ENCODE measurements at places on chromosomes 3 and 15.

GRCh38 chr3:24493746-24494617 lies 668 bp downstream of the THRB start:
- DNase-seq: no peak

DNA sequence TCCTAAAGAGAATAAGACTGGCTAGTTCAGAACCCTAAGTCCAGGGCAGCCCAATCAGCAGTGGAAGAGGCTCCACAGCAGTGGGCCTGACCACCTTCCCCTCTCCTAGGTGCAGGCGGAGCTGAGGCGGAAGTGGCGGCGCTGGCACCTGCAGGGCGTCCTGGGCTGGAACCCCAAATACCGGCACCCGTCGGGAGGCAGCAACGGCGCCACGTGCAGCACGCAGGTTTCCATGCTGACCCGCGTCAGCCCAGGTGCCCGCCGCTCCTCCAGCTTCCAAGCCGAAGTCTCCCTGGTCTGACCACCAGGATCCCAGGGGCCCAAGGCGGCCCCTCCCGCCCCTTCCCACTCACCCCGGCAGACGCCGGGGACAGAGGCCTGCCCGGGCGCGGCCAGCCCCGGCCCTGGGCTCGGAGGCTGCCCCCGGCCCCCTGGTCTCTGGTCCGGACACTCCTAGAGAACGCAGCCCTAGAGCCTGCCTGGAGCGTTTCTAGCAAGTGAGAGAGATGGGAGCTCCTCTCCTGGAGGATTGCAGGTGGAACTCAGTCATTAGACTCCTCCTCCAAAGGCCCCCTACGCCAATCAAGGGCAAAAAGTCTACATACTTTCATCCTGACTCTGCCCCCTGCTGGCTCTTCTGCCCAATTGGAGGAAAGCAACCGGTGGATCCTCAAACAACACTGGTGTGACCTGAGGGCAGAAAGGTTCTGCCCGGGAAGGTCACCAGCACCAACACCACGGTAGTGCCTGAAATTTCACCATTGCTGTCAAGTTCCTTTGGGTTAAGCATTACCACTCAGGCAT lies 33.7 kb downstream of the VIPR1 start:
- DNase-seq: no peak

DNA sequence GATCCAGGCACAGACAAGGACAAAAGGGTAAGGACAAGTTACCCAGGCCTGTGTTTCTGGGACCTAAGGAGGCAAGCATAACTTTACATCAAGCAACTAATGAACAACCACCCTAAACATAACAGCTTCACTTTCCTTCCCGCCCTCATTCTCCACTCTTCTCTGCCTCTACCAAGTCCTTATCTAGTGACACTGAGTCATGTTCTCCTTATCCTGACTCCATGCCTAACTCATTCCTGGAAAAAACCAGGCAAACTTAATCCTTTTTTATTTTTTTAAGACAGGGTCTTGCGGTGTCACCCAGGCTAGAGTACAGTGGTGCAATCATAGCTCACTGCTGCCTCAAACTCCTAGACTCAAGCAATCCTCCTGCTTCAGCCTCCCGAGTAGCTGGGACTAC lies 44.5 kb downstream of the TMEM44 start:
- no peak for DNase-seq

GRCh38 chr3:24937228-24937627 lies 442.6 kb upstream of the THRB start:
- DNase-seq: no peak

- DNase-seq: no peak
Measured at GRCh38 chr3:155656466-155656865, 88.4 kb downstream of the PLCH1 start.

- DNase-seq: no peak
Measured at GRCh38 chr3:117439812-117440211, 730.2 kb downstream of the TUSC7 start.

DNA sequence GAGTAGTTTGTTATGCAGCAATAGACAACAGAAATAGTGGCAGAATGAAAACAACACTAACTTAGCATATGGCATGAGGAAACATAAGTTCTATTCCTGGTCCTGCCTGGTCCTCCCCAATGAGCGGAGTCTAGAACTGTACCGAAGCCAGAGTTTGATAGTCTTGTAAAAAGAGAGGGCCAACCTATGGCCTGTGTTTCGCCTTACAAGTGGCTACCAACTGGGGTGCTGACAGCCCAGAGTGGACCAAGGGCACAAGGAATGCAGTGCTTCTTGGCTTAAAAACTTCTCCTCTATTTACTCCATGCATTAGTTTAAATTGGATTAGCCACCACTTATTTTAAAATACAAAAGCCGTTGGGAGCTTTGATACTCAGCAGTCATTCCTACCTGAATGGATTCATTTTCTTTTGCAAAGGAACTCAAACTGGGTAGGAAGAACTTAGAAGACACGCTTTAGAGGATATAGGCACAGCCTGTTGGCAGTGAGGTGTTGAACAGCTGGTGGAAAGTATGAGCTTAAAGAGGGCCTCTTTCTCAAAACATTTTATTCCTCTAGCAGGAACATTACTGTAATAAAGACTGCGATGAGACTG lies 302.9 kb downstream of the PLCL2 start:
- DNase-seq: no peak

GRCh38 chr3:176855901-176856486 lies 341.3 kb downstream of the TBL1XR1 start:
- no peak for DNase-seq

- DNase-seq: no peak
Measured at GRCh38 chr3:109963831-109964230, 626.5 kb upstream of the DPPA4 start.

DNA sequence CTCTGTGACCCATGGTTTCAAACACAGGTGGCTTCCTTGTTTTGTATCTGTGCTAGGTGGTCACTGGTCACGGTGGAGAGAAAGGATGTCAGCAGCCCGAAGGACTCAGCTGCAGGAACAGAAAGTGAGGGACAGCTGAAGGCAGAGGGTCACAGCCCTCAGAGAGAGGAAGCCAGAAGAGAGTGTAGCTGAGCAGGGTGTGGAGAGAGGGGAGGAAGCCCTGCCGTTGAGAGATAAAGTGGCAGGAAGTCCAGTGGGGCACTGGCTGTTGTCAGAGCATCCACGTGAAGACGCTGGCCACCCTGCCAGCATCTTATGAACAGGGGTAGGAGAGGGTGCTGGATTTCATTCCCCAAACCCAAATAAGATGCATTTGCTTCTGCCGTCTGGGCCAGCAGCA lies 36.9 kb downstream of the LIMD1 start:
- DNase-seq: no peak

DNA sequence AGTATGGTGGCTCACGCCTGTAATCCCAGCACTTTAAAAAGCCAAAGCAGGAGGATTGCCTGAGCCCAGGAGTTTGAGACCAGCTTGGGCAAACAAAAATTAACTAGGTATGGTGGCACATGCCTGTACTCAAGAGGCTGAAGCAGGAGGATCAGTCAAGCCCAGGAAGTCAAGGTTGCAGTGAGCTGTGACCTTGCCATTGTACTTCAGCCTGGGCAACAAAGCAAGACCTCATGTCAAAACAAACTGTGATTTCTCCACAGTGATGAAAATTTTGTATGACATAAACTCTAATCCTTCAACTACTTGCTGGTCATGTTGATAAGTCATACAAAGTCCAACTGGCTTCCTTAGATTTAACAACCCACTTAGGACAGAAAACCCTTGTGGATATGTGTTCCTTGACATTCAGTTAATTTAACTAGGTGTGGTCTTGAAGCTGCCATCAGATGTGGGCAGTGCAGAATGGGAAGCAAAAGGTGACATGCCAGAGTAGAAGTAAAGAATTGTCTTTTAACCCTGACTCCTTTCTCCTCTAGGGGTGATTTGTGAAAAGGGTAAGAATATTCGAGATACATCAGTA lies 263.3 kb downstream of the PTPRG start:
- no peak for DNase-seq

- DNase-seq: no peak
Measured at GRCh38 chr3:44899683-44900367, 25.4 kb downstream of the TGM4 start.

DNA sequence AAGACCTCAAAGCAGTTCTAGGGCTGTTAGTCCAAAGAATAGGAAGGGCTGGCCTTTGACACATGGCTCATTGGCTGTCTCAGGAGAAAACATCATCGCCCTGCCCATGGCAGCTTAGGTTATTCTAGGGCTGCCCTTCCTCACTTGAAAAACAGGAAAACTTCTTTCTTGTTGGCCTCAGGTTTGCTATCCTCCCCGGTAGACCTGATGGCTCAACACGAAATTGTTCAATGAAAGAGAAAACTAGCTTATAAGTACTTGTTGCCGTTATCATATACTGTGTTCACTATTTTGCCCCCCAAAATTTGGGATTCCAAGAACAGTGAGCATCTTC lies 602 bp upstream of the SLTM start:
- no peak for DNase-seq

DNA sequence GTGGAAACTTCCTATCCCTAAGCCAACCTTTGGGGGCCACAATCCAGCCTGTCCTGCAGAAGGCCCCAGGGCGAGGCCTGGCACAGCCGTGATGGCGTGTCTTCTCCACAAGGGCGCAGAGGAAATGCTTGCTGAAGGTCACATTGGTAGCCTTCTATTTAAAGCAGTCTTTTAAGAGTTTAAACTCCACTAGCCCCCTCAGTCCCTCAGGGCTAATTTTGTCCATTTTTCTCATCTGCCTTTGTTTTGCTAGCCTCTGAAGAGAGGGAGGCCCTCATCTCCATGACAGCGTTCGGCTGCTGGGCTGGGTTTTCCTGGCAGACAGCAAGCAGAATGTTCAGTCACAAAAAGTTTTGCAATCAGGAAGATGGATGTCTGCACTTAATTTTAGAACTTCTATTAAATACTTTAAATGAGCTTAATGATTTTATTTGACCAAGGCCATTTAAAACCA lies 40.8 kb downstream of the RARB start:
- DNase-seq: no peak

DNA sequence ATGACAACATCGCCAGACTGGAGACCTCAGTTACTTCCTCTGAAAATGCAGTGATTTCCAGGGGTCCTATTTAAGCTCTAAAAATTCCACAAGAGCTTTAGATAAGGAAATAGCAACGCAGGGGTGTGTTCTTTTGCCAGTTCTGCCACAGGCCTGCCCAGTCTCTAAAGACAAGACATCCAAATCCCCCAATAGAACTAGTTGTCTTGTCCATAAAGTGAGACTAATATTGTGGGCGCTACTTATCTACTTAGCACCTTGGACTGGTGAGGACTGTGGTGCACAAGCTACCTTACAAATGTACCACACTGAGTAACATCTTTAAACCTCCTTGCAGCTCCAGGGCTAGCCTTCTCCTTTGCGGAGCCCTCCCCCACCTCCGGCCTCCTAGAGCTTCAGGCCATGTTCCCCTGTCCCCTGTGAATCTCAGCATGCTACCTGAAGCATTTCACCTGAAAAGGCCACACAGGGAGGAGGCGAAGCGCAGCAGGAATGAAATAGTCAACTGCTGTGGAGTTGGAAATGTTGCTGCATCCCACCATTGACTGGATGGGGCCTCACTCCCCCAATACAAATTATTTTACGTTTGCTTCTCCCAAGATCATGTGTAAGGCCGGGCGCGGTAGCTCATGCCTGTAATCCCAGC lies 9.6 kb upstream of the LRRC2 start:
- no peak for DNase-seq

DNA sequence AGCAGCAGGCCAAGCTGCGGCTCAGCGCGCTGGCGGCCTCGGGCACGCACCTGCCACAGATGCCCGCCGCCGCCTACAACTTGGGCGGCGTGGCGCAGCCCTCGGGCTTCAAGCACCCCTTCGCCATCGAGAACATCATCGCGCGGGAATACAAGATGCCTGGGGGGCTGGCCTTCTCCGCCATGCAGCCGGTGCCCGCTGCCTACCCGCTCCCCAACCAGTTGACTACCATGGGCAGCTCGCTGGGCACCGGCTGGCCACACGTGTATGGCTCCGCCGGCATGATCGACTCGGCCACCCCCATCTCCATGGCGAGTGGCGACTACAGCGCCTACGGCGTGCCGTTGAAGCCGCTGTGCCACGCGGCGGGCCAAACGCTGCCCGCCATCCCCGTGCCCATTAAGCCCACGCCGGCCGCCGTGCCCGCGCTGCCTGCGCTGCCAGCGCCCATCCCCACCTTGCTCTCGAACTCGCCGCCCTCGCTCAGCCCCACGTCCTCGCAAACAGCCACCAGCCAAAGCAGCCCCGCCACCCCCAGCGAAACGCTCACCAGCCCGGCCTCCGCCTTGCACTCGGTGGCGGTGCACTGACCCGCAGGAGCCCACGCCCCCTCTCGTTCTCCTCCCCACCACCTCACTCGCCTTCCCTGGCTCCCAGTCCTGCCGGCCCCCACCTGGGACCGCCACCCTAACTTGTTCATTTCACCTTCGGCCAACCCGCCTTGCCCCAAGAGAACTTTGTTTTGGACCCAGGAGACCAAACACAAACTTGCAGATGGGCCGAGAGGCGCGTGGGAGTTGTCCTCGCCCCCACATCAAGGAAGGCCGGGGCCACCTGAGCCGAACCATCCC lies 1.5 kb downstream of the FOXB1 start:
- no peak for DNase-seq

DNA sequence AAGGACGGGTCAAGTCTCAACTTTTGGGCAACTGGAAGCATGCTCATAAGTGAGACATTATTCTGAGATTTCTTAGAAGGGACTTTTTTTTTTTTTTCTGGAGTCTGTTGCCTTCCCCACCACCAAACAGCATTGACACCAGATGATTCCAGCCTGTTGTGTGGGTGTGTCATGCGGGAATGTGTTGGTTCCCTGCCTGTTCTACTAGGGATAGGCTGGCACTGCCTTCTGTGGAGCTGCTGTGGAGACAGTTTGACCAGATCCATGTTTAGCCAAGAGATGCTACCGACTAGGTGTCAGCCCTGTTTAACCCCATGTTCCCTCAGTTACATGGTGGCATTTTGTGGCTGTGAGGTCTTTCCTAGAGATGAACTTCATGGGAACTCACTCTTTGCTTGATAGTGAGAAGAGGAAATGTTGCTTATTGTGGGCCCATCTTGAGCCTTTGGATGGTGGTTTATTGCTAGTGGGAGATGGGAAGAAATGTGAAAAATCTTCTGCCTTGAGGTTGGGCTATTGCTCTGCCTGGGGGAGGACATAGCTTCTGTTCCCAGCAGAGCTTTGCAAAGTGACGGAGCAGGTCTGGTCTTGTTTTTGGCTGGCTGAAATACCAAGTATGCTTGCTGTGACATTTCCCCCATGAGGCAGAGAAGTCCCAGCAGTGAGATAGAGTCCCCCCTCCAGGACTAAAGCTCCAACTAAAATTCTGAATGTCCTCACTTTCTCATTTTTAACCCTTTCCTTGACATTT lies 31.3 kb downstream of the TRAK1 start:
- no peak for DNase-seq

DNA sequence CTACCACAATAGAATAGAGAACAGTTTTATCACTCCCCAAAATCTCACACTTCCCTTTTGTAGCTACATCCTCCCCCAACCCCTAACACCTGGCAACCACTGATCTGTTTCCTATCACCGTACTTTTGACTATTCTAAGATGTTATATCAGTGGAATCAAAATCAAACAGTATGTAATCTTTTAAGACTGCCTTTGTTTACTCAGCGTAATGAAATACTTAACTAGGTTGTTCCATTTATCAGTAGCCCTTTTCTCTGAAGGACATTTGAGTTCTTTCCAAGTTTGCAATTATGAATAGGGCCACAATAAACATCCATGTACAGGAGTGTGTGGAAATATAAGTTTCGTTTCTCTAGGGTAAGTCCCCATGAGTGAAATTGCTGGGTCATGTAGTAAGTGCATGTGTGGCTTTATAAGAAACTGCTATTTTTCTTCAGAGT lies 372.3 kb downstream of the SV2B start:
- DNase-seq: no peak

Measured in stimulated activated CD8-positive, alpha-beta memory T cell treated with anti-CD3 and anti-CD28 coated beads, Interleukin-2, amount 100 ng/mL, for 1 hour (primary cell).